ENCODE measurements at places on chromosomes 5 and 9. TPM values are rescaled to one million over a fixed set of nuclear protein-coding genes. Genes with fewer than 3 reads are reported as not detected.

Gene ZNF462
- total RNA-seq: 10.0 TPM

Gene P4HA2
- 202 TPM for total RNA-seq

Gene CBY3
- not detected for total RNA-seq

Gene SPAG8
- 0.82 TPM for total RNA-seq

Gene GRM6
- not detected for total RNA-seq

Gene PRDM9
- total RNA-seq: not detected

Gene CATSPER3
- not detected for total RNA-seq

Gene ARID3C
- 0.35 TPM for total RNA-seq

Gene ZNF189
- total RNA-seq: 8.2 TPM

Gene BSPRY
- total RNA-seq: not detected

Gene ALG2
- total RNA-seq: 47.8 TPM

Gene SCGB3A2
- total RNA-seq: not detected

Gene PALM2AKAP2
- total RNA-seq: 1.8 TPM

Gene HTR4
- total RNA-seq: not detected

Gene HEMGN
- not detected for total RNA-seq

Gene KIF12
- total RNA-seq: not detected

Gene FOXD4L3
- total RNA-seq: not detected
